Heart left ventricle (tissue), 16 donors: ENCODE measurements at places on chromosomes 1 and 21. TPM values are rescaled to one million over a fixed set of nuclear protein-coding genes. Genes with fewer than 3 reads are reported as not detected.

GRCh38 chr1:19374926-19375325 is 62.8 kb downstream of the SLC66A1 start:
- no peak for DNase-seq

GRCh38 chr1:229058111-229058561 is 212.8 kb upstream of the RAB4A start:
- no peak for DNase-seq

- DNase-seq: no peak
Measured at GRCh38 chr1:10693497-10694273, 102.8 kb downstream of the CASZ1 start.

KLHDC9 gene
- 13.3 TPM for total RNA-seq

DNA sequence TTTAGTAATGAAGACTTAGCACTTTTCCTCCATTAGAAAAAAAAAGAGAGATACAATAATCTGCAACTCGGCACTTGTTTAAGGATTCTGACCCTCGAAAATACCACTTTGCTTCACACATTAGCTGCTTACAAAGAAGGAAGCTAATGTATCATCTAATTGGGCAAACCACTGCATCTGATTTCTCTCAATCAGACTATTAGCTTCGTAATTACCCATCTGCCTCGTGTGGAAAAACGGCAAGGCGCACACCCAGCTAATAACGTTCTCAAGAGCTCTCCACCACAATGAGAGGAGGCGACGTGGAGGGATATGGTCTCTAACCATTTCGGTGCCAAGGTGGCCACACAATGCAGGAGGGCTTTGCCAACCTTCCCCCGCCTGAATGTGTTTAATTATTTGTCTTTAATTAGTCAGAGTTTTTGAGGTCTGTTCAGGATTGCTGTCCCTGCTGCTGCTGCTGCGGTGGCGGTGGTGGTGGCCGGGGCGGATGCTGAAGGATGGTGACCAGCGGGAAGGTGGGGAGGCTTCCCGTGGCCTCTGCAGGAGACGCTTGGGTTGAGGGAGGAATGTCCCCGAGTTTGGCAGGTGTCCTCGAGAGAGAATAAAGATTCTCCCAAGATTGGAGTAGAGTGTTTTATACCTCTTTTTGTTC is 374.5 kb downstream of the RPS6KC1 start:
- no peak for DNase-seq

- DNase-seq: no peak
Measured at GRCh38 chr1:232590744-232591082, 39.2 kb downstream of the SIPA1L2 start.

KANK4 gene
- total RNA-seq: 0.19 TPM

GRCh38 chr1:17059391-17060305 is 5.8 kb upstream of the SDHB start:
- DNase-seq: peak; percentile 50
